ENCODE measurements at places on chromosomes 7 and 10.
A peak's percentile ranks its signal among the peaks of the same experiment; 100 is the strongest.

- no peak for DNase-seq
Observed at GRCh38 chr7:110557-111232, 81.7 kb upstream of the FAM20C start.

DNA sequence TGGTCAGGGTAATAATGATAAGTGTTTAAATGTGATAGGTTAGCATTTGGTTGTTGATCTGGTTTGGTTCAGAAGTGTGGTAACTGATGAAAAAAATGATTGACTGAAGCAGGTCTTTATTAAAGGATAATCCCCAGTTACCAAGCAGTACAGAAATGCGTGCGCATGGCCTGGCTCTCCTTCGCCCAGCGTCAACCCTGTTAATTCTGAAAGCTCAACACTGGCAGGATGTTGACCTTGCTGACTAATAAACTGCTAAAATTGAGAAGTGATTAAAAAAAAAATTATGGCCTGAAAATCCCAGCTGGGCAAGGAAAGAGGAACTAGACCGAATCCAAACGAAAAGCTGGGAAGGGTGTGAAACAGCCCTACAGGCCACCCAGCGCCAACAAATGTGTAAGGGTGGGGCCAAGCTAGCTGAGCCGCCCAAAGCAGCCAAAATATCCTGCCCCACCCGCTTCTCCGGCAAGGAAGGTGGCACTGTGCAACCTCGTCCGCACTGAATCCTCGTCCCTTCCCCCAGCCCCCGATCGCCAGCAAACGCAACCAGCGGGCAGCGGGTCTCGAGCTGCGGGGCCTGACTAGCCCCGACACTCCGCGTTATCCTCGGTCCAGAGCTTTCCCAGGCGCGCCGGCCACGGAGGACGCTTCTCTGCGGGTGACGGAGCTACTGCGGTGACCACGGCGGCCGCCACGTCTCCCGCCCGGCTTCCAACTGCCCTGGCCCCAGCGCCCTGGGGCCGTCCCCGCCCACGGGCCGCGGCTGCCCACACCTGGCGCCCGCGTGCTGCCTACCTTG, 561 bp downstream of the SHTN1 start:
- DNase-seq, result no peak

- DNase-seq, result no peak
Observed at GRCh38 chr10:22737587-22737986, 23.2 kb upstream of the PIP4K2A start.

GRCh38 chr7:91310830-91311460, 46.7 kb downstream of the FZD1 start:
- peak; percentile 53 for DNase-seq

DNA sequence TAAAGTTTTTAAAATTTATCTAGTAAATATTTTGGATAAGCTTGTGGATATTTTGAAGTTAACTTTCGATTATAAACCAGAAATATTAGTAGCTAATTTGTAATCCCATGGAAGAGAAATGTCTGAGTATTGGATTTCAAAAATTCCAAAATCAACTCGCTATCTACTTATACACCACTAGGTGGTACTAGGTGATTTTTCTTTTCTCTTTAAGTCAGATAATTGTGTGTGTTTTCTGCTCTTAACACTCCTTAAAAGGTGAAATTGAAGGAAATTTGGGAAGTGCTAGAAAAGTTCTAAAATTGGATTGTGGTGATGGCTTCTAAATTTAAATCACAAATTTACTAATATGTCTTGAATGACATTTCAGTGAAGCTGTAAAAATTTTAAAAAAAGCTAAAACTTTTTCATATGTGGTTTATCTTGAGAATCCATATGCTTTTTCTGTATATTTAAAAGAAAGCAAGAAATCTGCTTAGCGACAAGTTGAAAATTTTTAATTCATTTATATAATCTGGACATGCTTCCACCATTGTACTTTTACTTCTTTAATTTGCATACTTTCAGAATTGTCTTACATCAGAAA, 90.2 kb downstream of the IPMK start:
- DNase-seq, result no peak

DNA sequence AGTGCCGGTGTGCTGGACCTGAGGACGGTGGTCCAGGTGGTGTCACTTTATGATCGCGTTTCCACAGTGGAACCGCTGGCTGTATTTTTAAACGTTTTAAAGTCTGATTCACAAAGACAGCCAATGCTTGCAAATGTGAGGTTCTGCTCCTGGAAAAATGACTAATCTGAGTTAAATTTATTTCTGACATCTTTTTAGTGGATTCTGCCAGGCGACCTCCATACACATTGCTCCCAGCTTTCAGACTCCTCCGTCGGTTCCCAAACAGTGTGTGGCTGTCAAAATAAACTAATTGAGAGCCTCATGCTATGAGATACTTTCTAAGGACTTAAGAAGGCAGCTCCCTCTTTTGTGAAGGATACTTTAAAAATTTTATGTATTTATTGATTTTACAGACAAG, 12.7 kb upstream of the TTYH3 start:
- DNase-seq, result peak; percentile 18

GRCh38 chr10:89648074-89648473, 3.0 kb upstream of the PANK1 start:
- DNase-seq, result no peak
